ENCODE measurements at places on chromosomes 4 and X. TPM values are rescaled to one million over a fixed set of nuclear protein-coding genes. Genes with fewer than 3 reads are reported as not detected.

Gene SLC16A2
- not detected for polyA plus RNA-seq

Gene HTRA3
- polyA plus RNA-seq: not detected

Gene DAPP1
- polyA plus RNA-seq: 42.8 TPM

Gene CT47B1
- polyA plus RNA-seq: not detected

Gene MTTP
- not detected for polyA plus RNA-seq

Gene ANKRD37
- polyA plus RNA-seq: 14.3 TPM

Gene ZNF711
- polyA plus RNA-seq: 0.46 TPM

Gene CRLF2
- polyA plus RNA-seq: not detected

Gene MAGEE2
- polyA plus RNA-seq: not detected

Gene HSD17B13
- polyA plus RNA-seq: not detected

Gene NXF2
- not detected for polyA plus RNA-seq

Gene KCND1
- 0.11 TPM for polyA plus RNA-seq

Gene DCK
- 118 TPM for polyA plus RNA-seq

Gene STOX2
- not detected for polyA plus RNA-seq

Gene CT45A10
- polyA plus RNA-seq: not detected

Gene SPANXN5
- polyA plus RNA-seq: not detected

Gene RRAGB
- 14.1 TPM for polyA plus RNA-seq

Gene BLOC1S4
- 91.0 TPM for polyA plus RNA-seq

Gene PDK3
- 33.0 TPM for polyA plus RNA-seq

Gene PAK3
- polyA plus RNA-seq: 0.10 TPM

Gene PDCL2
- polyA plus RNA-seq: not detected

Gene FGF13
- polyA plus RNA-seq: not detected

Gene GAGE12F
- not detected for polyA plus RNA-seq

Gene TLR6
- polyA plus RNA-seq: 2.3 TPM

Gene SPRY1
- 4.4 TPM for polyA plus RNA-seq

Gene DSPP
- not detected for polyA plus RNA-seq

Gene MUC7
- polyA plus RNA-seq: not detected

Gene GPRIN3
- polyA plus RNA-seq: 12.9 TPM

Gene TACR3
- not detected for polyA plus RNA-seq

Gene TIGD4
- not detected for polyA plus RNA-seq

Gene STBD1
- 1.5 TPM for polyA plus RNA-seq

Gene TFE3
- 5.1 TPM for polyA plus RNA-seq

Gene TEC
- polyA plus RNA-seq: 1.2 TPM

Gene SH3BGRL
- 231 TPM for polyA plus RNA-seq
